CD4-positive, alpha-beta T cell treated with Interleukin-6 for 4 hours (primary cell): ENCODE measurements at places on chromosomes 4 and X.

DNA sequence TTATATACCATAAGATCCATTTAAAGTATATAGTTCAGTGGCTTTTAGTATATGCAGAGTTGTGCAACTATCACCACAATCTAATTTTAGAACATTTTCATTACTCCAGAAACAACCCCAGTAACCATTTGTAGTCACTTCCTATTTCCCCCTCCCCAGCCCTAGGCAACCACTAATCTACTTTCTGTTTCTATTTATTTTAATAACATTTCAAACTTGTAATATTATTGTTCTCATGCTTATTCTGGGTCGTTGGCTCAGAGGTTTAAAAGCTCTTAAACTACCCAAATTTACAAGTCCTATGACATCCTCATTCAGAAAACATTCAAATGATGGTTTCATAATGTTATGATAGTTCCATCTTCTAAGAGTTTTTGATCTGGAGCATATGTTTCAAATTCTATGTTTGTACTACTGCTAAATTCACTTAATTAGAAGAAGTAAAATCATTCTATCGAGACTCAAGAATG, 18.4 kb downstream of the XIAP start:
- DNase-seq = no peak

- DNase-seq = no peak
These were observed 38.9 kb upstream of the TMPRSS11D start for GRCh38 chr4:67922697-67923096.

- DNase-seq = no peak
These were observed 51.1 kb downstream of the GPC4 start for GRCh38 chrX:133364196-133364595.

GRCh38 chr4:657834-658667, 16.0 kb downstream of the ATP5ME start:
- DNase-seq = no peak

GRCh38 chr4:106530821-106531220, 162.2 kb upstream of the GIMD1 start:
- DNase-seq = no peak

DNA sequence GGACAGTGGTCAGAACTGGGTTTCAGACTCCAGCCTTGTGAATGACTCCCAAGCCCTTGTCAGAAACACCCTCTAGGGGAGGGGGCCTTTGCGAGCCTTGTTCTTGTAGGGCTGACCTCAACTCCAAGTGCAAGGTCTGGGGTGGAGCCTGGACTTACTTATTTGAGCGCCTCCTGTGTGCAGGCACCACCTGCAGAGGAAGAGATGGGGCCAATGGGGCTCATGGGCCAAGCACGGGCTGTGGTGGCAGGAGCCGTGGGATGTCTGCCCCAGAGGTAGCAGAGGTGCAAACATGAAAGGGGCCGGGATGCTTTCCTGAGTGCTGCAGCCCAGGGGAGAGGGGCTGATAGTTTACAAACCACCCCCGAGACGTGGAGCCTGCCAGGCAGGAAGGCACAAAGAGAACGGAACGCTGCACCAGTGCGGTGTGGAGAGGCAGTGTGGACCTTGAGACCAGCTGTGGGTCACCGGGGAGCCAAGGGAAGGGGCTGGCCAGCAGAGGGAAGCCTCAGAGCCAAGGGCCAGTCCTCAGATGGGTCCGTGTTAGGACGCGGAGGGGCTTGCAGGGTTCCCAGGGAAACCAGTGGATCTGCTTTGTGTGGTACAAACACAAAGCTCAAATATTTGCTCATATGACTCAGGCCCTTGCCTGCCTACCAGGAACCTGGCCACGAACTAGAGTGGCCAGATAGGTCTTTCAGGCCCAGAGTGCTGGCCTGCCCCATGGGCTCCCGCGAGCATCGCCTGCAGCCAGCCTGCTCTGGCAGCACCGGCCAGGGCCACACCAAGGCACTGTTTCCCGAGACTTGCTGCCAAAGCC, 8.7 kb upstream of the TADA2B start:
- no peak for DNase-seq

- DNase-seq = no peak
These were observed 168.7 kb downstream of the STK32B start for GRCh38 chr4:5220028-5220427.

GRCh38 chr4:8355306-8355705, 85.2 kb downstream of the ACOX3 start:
- DNase-seq = no peak
